RPMI7951 (cell line): ENCODE measurements at places on chromosomes 2 and 18. TPM values are rescaled to one million over a fixed set of nuclear protein-coding genes. Genes with fewer than 3 reads are reported as not detected.

The CHRND gene
- not detected in 2 replicates for total RNA-seq

The MRO gene
- not detected in 2 replicates for total RNA-seq

The GCG gene
- 0.24 and 0.39 TPM in 2 replicates for total RNA-seq

The CFC1 gene
- not detected in 2 replicates for total RNA-seq

The LIPG gene
- total RNA-seq: 0.60 and 2.2 TPM in 2 replicates

The SLC19A3 gene
- not detected in 2 replicates for total RNA-seq

The FMNL2 gene
- total RNA-seq: 41.3 and 51.7 TPM in 2 replicates

The VAMP5 gene
- total RNA-seq: 25.7 and 33.6 TPM in 2 replicates

The RAB27B gene
- total RNA-seq: 7.0 and 8.8 TPM in 2 replicates

The ARHGEF33 gene
- 0.24 and 0.59 TPM in 2 replicates for total RNA-seq

The BMP10 gene
- not detected in 2 replicates for total RNA-seq

The TLX2 gene
- 4.2 and 5.5 TPM in 2 replicates for total RNA-seq

The KIF3C gene
- 10.5 and 25.8 TPM in 2 replicates for total RNA-seq

The IRS1 gene
- 14.2 and 18.4 TPM in 2 replicates for total RNA-seq

GRCh38 chr2:21415234-21415633, 291.5 kb downstream of the TDRD15 start:
- DNase-seq: no peak

DNA sequence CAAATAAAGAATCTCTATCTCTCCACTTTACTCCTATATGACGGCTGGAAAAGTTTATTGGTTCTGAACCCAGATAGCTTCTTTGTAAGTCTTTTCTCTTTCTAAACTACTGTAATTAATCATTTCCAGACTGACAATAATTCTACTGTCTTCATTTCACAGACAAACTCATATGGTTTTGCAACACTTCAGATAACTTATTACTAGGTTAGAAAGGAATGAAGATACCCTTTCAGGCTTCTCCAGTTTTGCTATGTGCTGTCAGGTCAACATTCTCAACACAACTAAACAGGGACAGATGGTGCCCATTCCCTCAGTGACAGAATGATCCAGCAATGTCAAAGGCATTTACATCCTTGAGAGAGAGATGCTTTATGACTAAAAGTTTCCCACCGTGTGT, 198.5 kb upstream of the ITGA4 start:
- peak; percentile 76 for DNase-seq

GRCh38 chr18:22846088-22846683, 86.9 kb upstream of the RBBP8 start:
- peak; percentile 13 for DNase-seq

GRCh38 chr2:175744000-175744399, 258.1 kb downstream of the LNPK start:
- DNase-seq: no peak

DNA sequence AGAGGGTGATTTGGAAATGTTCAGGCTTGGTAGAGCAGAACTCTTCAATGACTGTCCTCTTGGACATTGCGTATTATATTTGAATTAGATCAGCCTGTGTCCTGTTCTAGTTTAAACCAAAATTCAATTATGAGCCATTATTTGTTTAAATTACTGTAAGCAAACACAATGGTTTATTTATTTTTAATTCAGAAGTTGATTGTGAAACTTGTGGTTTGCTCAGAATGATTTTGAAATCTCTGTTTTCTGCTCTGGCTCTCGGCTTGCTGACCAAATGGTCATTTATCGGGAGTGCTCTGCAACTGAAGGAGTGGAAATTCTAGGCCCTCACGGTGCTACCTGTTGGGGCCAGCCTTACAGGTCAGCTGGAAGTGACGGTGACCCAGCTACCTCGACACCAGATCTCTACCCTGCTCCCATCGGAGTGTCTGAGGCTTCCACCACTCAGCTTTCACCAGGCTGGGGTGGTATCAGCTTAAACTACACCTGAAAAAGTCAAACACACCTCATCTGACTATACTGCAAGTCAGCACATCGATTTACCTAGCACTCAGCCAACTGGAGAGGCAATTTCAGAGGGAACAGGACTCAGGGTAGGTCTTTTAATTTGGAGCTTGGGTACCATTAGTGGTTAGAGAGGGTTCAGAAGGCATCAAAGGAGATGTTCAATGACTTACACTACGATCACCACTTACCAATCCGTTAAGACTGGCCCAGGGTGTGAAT, 36.8 kb upstream of the GPD2 start:
- DNase-seq: peak; percentile 26

GRCh38 chr2:143745060-143745459, 615.8 kb downstream of the ARHGAP15 start:
- DNase-seq: no peak

DNA sequence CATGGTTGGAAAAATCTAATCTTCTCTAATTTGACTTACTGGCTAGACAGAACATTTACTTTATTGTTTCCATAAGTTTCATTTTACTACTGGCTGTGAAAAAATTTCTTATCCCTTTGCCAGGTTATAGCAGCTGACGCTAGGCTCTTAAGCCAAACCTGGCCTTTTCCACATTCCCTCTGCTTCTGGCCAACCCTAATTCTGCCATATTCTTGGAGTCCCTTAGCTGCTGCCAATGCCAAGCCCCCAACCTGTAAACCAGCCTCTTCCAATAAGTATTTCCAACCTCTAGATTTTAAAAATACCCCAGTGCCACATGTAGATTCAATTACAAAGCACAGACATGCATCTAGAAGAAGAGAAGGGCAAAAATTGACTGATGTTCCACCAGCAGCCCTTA, 452.3 kb upstream of the MEX3C start:
- DNase-seq: no peak

GRCh38 chr18:75162978-75163377, 46.0 kb downstream of the PTGR3 start:
- DNase-seq: no peak

- no peak for DNase-seq
Measured at GRCh38 chr2:177291701-177292100, 27.2 kb upstream of the NFE2L2 start.

DNA sequence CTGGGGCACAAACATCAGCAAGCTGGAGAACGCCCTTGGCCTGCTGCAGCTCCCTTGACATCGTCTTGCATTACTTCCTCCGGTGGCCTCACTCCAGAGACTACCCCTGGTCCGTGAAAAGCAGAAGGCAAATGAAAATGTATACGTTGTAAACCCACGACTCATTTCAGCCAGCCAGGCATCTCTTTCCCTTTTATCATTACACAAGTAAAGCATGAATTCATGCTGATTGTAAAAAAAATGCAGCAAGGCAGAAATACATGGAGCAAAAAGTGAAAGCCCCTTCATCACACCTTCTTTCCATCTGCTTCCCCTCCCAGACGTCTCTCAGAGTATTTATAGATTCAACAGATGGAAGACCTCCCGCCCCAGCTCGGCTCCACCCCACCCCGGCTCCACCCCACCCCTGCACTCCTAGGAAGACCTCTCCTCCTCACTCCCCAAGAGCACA, 41.6 kb upstream of the RALBP1 start:
- DNase-seq: no peak

DNA sequence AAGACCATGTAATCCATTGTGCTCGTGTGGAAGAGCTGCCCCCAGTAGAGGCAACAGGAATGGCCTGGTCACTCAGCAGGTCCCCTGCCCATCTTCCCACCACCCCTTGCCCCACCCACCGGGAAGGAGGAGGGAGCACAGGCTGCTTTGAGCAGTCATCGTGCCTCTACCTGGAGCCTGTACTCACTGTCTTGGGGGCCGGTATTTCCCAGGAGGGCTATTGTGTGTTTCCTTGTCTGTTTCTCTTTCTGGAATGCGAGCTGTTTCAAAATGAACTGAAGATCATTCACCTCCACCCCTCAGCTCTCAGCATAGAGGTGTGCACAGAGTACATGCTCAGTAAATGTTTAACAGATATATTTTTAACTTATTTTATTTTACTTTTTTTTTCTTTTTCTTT, 7.7 kb upstream of the AMMECR1L start:
- DNase-seq: no peak

GRCh38 chr2:218075975-218076811, 7.1 kb downstream of the RUFY4 start:
- DNase-seq: no peak

DNA sequence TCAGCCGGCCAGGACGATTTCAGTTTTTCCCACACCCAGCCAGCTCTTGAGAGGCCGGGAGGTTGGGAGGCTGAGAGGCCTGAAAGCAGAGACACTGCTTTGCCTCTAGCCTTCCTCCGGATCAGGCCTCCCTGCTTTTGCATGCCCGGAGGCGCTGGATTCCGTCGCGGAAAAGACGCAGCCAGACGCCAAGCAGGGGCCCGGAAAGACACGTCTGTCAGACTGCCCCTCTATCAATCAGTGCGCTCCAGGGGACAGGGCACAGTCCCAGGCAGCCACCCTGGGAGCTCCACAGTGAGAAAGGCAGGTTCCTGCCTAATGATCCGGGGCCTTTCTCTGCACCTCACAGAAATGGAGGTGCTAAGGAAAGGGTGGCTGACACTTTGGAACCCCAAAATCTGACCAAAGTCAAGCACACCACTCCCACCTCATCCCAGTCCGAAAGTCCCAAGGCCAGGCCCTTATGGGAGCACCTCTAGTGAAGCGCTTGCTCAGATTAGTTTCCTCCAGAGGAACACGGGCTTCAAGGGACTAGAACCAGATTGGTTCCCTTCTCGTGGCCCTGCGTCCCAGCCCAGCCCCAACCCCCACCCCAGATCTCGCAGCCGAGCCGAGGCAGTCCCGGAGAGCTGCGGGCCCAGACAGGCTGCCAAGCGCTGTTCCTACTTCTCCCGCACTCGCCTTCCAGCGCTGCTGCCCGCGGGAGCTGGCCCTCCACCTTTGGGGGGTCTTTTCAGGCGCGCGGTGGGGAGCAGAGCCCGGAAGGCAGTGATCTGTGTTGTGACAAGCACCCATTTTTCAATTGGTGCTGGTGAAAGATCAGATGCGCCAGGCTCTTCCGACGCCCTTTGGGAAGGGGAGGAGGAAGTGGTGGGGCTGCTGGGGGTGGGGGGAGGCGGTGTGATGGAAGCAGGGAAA, 5.0 kb downstream of the DLX1 start:
- no peak for DNase-seq

- no peak for DNase-seq
Measured at GRCh38 chr2:19722531-19722971, 179.2 kb downstream of the TTC32 start.

- DNase-seq: peak; percentile 48
Measured at GRCh38 chr18:28078298-28078697, 98.6 kb downstream of the CDH2 start.

- no peak for DNase-seq
Measured at GRCh38 chr18:76977108-76977621, 154.8 kb downstream of the ZNF236 start.

GRCh38 chr2:55025627-55026026, 24.6 kb downstream of the RTN4 start:
- DNase-seq: no peak

- no peak for DNase-seq
Measured at GRCh38 chr2:6852195-6852594, 13.5 kb downstream of the CMPK2 start.
